ENCODE measurements at places on chromosomes 2 and 18.

GRCh38 chr2:190663839-190664238 lies 15.0 kb downstream of the NAB1 start:
- no peak for DNase-seq

GRCh38 chr2:238165288-238165921 lies 6.6 kb downstream of the ERFE start:
- no peak for DNase-seq

GRCh38 chr2:207930747-207931146 lies 94.6 kb downstream of the PLEKHM3 start:
- DNase-seq, result no peak

GRCh38 chr2:21008014-21008789 lies 35.7 kb downstream of the APOB start:
- no peak for DNase-seq

DNA sequence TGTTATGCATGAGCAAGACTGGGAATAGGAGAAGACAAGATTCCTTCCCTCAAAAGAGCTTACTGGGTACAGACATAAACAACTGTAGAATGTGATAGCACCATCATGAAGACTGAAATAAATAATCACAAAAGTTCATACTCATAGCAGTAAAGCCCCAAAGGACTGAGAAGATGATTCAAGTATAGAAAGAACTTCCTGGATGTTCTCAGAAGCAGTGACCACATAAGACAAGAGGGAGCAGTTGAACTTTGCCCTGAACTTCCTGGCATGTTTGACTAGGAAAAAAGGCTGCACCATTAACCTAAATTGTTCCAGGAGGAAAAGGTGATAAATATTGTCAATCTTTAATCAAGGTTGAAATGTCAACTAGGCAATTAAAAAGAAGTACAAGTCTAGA lies 57.8 kb upstream of the CCDC141 start:
- DNase-seq, result no peak

DNA sequence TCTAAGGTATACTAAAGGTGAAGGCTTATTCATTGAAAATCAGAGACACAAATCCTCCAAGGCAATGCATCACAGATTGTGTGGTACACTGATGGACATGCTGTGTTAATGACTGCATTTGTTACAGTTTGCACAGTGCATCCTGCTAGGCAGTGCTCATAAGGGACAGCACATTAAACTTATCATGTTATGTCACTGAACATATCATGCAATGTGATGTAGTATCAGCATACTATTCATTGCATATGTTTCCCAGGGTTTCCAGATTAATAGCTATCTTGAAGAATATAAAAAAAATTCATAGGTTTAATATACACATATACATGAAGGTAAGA lies 225.3 kb downstream of the NCKAP5 start:
- DNase-seq, result no peak

GRCh38 chr2:140344838-140345237 lies 1564.6 kb upstream of the NXPH2 start:
- no peak for DNase-seq

DNA sequence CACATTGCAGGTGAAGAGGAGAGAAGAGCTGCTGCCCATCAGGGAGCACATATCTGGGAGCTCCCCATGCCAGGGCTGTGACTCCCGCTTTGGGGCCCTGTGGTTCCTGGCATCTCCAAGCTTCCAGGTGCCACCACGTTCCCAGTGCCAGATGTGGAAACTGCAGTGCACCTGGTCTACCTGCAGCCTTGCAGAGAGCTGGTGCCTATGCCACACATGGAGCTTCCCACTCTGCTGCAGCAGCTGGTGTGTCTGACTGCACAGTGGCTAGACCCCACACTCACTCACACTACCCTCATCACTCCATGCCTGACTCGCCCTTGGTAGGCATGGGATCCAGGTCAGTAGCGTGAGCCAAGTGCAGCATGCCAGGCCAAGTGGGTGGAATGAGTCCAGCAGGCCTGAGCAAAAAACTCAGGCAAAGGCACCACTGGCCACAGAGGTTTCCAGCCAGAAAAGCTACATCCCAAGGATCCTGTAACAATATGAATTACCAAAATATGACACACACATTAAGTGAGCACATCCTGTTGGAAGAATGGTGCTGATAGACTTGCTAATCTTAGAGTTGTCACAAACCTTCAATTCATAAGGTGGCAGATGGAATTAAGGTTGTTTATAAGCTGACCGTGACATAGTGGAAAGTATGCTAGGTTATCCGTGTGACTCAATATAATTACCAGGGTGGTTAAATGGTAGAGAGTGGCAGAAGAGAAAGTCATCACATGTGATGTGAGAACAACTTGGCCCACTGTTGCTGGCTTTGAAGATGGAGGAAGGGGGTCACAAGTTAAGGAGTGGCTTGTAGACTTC lies 150.9 kb downstream of the EHBP1 start:
- DNase-seq, result no peak

- DNase-seq, result no peak
These were observed 57.2 kb downstream of the SF3B1 start for GRCh38 chr2:197377670-197378069.

- DNase-seq, result no peak
These were observed 34.5 kb downstream of the RAB31 start for GRCh38 chr18:9742524-9743131.

DNA sequence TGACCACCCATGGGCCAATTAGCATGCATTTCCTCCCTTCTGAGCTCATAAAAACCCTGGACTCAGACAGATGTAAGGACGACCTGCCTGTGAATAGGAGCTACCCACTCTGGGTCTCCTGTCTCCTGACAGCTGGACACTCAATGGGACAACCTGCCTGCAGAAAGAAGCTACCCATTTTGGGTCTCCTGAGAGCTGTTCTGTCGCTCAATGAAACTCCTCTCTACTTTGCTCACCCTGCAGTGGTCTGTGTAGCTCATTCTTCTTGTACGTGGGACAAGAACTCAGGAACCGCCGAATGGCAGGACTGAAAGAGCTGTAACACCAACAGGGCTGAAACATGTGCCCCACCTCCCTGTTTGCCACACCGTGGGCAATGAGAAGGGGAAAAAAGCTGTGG lies 60.3 kb upstream of the DYNC1I2 start:
- DNase-seq, result no peak

DNA sequence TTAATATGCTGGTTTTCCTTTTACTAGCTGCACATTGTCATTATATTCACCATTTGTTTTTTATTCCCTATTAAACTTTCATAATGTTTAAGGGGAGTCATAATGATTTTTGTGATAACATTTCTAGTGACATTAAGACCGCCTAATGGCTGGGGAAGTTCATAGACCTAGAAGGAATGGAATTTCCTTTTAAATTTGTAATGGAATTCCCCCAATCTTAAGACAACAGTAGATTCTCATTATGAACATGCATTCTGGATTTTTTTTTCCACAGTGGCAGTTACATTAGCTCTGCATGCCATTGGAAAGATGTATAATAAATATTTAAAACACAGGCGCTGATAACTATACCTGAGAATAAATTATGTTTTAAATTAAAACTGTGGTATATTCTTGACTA lies 8.4 kb downstream of the YPEL5 start:
- no peak for DNase-seq

DNA sequence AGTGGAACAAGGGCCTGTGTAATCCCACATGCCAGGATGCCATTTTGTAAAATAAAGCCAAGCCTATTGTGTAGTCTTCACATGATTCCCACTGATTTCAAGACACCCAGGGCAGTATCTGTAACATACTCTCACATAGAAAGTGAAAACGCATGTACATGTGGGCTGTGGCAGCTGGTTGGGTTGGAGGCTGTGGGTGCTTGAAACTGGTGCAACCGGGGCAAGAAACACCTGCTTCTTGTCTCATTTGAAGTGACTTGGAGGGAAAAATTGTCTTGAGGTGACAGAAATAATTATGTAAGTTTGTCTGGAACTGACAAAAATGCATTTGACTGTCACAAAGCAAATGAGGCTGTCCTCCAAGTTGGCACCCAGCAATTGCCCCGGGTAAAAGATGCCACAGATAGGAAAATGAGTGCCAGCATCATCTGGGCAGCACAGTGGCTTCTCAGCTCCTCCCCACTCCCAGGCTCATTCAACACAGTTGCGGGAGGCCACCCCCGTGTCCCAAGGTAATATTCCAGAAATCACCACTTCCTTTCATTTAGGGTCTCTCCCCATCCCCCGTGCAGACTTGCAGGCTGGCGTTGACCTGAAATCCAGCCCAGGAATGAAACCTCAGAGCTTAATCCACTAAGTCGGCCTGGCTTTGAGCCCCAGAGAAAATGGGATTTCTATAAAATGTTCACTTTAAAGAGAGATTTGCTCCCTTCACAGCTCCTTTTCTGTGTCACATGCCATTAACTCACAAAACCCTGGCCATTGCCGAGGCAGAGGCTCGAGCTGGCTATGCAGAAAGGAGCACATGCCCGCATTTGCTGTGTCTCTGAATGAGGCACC lies 293.9 kb upstream of the PARD3B start:
- no peak for DNase-seq

DNA sequence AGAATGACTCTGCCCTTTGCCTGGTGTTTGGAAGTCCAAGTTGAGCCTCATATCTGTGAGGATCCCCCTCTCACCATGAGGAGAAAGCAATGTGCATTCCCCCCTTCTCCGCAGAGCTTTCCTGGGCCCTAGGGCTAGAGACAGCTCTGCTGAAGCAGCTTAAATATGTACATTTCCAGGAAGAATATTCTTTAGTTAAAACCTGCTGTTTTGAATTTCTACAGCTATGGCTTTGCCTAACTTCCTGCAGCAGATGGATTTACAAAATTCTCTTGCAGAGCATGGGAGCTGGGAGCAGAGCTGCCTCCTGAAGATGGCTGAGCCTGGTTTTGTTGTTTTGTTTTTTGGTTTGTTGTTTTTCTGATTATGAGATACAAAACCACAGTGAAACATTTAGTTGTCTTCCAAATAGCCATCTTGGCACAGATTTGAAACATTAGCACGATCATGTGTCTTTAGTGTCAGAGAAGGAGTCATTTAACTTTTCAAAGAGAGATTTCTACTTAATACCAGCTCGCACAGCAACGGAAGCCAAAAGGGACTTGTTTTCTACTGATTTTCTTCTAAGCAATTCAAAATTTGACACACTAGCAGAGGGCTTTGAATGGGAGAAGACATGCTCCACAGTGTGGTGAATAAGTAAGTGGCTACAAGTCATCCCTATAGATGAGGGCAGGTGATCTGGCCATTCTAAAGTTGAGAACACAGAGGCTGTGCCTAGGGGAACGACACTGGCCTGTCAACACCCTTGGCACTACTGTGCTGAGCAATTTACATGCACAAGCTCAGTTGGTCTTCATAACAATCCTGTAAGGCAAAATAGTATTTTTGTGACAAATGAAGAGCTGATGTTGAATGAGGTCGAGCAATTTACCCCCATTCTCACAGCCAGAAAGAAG lies 222.6 kb downstream of the MREG start:
- no peak for DNase-seq

DNA sequence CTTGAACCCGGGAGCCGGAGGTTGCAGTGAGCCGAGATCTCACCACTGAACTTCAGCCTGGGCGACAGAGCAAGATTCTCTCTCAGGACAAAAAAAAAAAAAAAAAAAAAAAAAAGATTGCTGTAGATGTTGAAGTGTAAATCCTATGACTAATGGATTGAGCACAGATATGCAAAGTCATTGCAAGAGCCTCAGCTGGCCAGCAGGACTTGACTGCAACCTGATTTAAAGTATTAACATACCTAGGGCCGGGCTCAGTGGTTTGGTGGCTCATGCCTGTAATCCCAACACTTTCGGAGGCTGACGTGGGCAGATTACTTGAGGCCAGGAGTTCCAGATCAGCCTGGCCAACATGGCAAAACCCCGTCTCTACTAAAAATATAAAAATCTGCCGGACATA lies 103.4 kb upstream of the MSH2 start:
- no peak for DNase-seq

DNA sequence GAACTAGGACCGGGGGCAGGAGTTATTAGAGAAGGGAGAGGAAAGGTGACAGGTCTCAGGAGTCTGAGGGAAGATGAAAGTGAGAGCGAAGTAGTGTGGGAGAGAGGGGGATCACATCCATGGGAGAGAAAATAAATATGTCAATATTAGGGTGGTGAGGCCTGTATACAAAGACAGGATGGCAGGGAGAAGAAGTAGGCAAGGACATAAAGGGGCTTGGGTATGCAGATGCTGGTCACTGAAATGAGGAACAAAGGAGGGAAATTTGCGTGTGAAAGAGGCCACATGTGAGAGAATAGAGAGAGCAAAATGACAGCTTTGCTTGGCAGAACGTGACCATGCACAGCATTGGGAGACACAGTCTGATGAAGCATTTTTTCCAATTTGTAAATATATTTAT lies 13.6 kb downstream of the METAP1D start:
- DNase-seq, result no peak

GRCh38 chr2:207990784-207991183 lies 34.5 kb downstream of the PLEKHM3 start:
- DNase-seq, result no peak

- no peak for DNase-seq
These were observed 81.3 kb upstream of the TMEM178A start for GRCh38 chr2:39584283-39584965.

- DNase-seq, result no peak
These were observed 309.7 kb downstream of the IRS1 start for GRCh38 chr2:226489775-226490541.

- DNase-seq, result no peak
These were observed 361.5 kb downstream of the LPIN1 start for GRCh38 chr2:12107939-12108338.

DNA sequence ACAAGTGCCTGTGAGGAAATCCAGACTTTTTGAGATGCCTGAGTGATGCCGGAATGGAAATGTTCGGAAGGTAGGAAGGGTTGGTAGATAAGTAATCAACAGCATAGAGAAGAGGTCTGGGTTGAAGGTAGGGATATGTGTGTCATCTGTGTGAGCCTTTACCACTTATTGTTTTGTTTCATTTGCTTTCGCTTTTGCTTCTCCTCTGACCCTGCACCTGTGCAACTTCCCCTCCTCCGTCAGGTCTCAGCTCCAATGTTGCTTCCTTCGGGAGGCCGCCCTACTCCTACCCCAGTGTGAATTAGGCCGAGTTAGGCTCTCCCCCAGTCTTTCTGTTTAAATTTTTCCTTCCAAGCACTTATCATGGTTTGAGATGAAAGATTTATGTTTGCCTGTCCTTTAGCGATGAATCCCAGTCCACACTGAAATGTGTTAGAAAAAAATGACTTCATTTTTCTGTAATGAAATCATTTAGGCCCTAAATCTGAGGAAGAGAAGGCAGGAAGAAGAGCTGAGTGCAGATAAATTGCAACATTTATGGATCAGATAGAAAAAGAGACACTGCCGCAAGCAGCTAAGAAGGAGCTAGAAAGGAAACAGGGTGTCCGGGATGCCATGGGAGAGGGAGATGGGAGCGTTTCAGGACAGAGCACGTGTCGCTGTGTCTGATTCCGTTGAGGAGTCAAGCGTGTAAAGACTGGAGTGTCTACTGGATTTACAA lies 139.6 kb upstream of the PELI1 start:
- DNase-seq, result peak; percentile 12

Measured in activated CD4-positive, CD25-positive, alpha-beta regulatory T cell (primary cell).